ENCODE measurements at places on chromosomes 6 and 20. TPM values are rescaled to one million over a fixed set of nuclear protein-coding genes. Genes with fewer than 3 reads are reported as not detected.

FGD2 gene
- total RNA-seq, result not detected

MDFI gene
- total RNA-seq, result 3.3 TPM

GPX5 gene
- not detected for total RNA-seq

EYA2 gene
- 1.7 TPM for total RNA-seq

MTFR2 gene
- 0.26 TPM for total RNA-seq

NKX2-4 gene
- not detected for total RNA-seq

NFATC2 gene
- under 0.01 TPM for total RNA-seq

WFDC5 gene
- not detected for total RNA-seq

- DNase-seq, result no peak
Measured at GRCh38 chr6:170206851-170207431, 83.9 kb downstream of the DLL1 start.

DNA sequence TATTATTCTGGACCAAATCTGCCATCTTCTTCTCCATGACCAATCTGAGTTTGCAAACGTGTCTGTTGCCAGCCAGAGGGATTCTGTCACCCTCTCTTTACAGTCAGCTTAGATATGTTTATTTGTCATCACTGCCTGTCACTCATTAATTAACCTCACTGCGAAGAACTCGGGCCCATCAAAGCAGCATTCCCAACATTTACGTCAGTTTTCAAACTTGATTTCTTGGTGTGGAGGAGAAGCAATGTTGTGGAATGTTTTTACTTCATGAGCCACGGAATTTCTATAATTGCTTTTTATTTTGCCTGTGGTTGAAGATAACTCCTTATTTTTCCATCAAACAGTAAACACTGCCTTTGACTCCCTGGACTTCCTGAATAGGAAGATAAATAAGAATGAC, 91.8 kb upstream of the CNKSR3 start:
- DNase-seq, result peak; percentile 30

GRCh38 chr6:149834513-149835481, 29.4 kb downstream of the LRP11 start:
- peak; percentile 81 for DNase-seq

DNA sequence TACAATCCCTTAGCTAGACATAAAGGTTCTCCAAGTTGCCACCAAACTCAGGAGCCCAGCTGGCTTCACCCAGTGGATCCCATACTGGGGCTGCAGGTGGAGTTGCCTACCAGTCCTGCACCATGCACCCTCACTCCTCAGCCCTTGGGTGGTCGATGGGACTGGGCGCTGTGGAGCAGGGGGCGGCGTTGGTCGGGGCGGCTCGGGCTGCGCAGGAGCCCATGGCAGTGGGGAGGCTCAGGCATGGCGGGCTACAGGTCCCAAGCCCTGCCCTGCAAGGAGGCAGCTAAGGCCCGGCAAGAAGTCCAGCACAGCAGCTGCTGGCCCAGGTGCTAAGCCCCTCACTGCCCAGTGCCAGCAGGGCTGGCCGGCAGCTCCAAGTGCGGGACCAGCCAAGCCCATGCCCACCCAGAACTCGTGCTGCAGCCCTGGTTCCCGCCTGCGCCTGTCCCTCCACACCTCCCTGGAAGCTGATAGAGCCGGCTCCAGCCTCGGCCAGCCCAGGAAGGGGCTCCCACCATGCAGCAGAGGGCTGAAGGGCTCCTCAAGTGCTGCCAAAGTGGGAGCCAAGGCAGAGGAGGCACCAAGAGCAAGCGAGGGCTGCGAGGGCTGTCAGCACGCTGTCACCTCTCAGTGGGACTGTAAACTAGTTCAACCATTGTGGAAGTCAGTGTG, 912.1 kb downstream of the PHF3 start:
- no peak for DNase-seq

DNA sequence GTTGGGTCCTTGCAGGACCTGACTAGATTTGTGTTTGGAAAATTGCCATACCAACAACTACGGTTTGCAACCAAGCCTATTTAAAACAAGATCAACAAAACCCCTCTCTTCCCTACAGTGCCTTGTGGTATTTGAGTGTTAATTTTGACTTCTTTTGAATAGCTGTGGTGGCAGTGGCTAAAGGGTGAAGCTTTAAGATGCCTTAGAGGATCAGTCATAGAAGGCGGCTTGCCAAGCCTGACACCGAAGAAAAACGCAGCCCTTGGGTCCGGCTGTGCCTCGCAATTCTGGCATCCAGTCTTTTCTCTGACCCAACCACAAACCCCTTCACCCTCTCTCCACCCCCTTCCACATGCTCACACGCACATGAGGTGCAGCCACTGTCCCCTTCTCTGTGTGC, 32.6 kb downstream of the BMP6 start:
- peak; percentile 55 for DNase-seq

- DNase-seq, result peak; percentile 97
Measured at GRCh38 chr6:158408552-158409130, 96.4 kb downstream of the TULP4 start.

DNA sequence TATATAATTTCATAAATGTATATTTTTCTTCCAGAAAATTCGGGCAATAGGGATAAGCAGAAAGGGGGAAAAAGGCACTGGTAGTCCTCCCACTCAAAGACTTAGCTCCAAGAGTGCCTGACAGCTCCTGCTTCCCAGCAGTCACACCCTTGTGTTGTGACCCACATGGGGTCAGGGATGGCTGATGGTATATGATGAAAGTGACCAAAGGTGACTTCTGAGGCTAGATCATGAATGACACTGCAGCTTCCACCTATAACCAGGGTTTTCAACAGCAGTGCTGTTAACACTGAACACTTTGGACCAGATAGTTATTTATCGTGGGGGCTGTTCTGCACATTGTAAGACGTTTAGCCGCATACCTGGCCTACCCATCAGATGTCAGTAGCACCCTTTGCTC, 22.3 kb downstream of the FAM50B start:
- no peak for DNase-seq

GRCh38 chr6:130366107-130367005, 539 bp downstream of the TMEM200A start:
- DNase-seq, result peak; percentile 79

- DNase-seq, result no peak
Measured at GRCh38 chr6:119012521-119012920, 65.9 kb downstream of the FAM184A start.

- DNase-seq, result peak; percentile 51
Measured at GRCh38 chr6:12060780-12061609, 48.9 kb downstream of the HIVEP1 start.

DNA sequence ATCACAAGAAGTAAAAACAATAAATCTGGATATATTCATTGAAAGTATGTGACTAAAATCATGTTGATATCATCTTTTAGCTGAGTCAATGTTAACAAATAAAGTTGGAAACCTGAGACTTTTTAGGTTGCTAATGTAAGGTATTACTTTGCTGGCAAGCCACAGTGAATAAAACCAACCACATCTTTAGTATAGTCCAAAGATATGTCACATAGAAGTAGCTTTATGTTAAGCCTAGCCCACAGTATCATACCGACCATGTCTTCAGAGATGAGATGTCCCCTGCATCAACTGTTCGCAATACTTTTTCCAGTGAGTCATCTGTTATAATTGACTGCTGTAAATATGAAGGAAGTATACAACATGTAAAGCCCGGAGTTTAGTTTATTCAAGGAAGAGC, 107.6 kb upstream of the MCHR2 start:
- no peak for DNase-seq

DNA sequence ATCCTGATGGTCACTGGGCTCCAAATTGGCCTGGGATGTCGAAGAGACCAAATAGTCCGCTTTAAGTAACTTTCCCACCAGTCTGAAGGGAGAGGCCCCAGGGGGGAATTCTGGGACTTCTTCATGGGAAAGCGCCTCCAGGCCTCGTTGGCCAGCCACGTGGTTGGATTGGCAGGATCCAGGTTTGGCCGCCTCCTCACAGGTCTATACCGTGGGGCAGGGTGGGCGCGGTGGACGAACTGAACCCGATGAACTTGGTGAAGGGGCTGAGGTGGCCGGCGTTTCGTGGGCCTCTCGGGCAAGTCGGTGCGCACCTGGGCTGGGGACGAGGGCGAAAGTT, 297 bp downstream of the POM121L2 start:
- no peak for DNase-seq

GRCh38 chr6:33926451-33926850, 122.6 kb upstream of the MLN start:
- DNase-seq, result no peak

GRCh38 chr6:169659820-169660610, 41.8 kb downstream of the WDR27 start:
- no peak for DNase-seq

- no peak for DNase-seq
Measured at GRCh38 chr6:135731116-135731515, 120.4 kb upstream of the PDE7B start.

GRCh38 chr20:23656372-23656771, 18.6 kb upstream of the CST3 start:
- no peak for DNase-seq

DNA sequence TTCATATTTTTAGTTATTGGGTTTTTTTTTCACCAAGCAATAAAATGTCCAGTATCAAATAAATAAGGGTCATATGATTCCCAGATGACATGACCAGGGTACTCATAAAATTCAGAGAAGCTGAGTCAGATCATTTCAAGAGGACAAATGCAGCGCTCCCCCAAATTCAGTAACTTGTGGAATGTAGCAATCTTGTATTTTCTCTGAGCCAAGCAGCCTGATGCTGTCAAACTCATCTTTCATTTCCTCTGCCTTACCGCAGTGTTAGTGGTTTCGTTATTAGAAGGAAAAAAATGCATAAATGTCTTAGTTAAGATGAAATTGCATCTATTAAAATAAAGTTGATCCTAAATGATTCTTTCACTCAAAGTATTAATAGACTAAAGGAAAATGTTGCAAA, 57.8 kb upstream of the EDN1 start:
- peak; percentile 39 for DNase-seq

DNA sequence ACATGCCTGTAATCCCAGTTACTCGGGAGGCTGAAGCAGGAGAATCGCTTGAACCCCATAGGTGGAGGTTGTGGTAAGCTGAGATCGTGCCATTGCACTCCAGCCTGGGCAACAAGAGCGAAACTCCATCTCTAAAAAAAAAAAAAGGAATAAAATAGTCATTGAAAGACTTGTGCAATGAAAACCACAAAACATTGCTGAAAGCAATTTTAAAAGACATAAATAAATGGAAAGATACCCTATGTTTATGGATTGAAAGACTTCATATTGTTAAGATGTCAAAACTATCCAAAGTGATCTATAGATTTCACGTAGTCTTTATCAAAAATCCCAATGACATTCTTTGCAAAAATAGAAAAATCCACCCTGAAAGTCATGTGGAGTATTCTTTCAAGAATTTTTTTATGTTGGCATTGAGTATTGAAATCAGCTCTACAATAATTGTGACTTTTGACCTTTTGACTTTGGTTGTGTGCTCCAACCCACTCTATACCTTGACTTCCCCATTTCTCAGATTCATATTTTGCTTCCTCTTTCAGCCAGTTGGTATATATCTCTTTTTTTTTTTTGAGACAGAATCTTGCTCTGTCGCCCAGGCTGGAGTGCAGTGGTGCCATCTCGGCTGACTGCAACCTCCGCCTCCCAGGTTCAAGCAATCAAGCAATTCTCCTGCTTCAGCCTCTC, 45.5 kb upstream of the SLC23A2 start:
- no peak for DNase-seq

DNA sequence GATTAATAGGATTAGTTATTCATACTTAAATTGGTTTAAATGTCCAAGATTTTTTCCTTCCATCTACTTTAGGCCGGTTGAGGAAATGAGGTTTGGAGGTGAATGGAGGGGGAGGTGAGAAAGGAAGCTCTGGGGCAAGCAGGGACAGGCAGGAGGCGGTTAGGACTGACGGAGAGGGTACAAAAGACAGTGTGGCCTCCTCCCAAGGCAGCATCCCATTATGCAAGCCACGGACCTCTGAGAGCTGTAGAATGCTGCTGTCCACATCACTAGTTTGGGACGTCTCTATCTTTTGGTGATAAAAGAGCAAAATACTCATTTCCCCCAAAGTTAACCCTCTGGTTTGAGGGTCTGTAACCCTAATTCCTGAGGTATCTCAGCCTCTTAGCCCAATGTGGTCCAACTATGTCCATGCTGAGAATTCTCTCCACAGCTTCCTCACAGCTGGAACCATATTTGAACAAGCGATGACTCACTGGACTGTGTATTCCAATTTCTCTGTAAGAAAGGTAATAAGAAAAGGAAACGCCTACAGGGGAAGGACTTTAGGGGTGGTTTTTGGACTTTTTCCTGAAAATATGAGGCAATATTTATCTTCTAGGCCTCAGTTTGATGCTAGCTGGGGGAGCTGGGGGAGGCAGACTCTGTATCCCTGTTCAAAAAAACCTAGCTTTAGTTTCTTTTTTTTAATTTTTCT, 172.2 kb downstream of the TFAP2B start:
- DNase-seq, result no peak

- no peak for DNase-seq
Measured at GRCh38 chr6:157240059-157240959, 83.0 kb downstream of the TMEM242 start.

GRCh38 chr20:25017257-25017803, 24.8 kb upstream of the APMAP start:
- DNase-seq, result no peak

DNA sequence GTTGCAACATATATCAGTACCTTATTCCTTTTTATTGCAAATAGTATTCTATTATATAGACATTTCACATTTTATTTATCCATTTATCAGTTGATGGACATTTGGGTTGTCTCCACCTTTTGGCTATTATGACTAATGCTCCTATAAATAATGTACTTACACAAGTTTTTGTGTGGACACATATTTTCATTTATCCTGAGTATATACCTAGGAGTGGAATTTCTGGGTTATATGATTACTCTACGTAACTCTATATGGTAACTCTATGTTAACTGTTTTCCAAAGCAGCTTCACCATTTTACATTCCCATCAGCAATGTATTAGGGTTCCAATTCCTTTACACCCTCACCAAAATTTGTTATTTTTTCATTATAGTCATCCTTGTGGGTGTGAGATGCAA, 405.0 kb downstream of the ESR1 start:
- DNase-seq, result no peak

DNA sequence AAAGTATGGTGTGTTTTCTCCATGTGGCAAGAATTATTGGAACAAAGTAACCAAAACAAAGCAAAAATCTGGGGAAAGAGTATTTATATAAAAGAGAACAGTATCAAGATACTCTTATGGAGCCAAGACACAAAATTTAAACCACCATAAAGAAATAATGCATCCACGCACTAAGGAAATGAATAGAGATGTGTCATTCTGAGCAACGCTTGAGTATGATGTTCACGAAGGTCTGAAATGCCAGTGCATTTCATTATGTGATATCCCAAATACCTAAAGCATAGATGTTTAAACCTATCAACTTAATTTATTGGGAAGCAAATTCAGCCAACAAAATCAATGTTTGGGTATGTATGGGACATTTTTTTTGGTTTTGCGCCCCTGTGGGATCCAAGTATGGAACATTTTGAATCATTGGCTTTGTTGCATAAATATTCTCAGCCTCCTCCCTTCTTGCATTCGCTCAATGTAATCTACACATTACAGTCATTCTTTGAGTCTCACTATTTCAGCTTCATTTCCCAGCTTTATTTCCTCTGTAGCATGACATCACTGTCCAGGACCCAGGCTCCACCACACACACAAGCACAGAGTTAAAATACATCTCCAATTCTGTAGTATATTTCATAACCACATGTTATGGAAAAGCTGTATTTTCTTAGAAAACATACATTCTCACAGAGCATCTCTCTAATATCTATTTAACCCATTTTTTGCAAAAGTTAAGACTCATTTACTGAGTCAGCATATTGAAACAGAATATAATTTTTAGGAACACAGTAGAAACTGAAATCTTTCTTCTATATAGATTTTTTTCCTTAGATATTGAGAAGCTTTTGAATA, 11.6 kb upstream of the MOXD1 start:
- DNase-seq, result peak; percentile 25

- no peak for DNase-seq
Measured at GRCh38 chr6:159444056-159444760, 248.8 kb downstream of the SOD2 start.
